HFFc6 (cell line): ENCODE measurements at places on chromosomes 1 and 21. TPM values are rescaled to one million over a fixed set of nuclear protein-coding genes. Genes with fewer than 3 reads are reported as not detected.

Gene E2F2
- 0.83 to 2.2 TPM (median 1.8 TPM) in 3 replicates for total RNA-seq

Gene RGS13
- total RNA-seq: not detected in 3 replicates

Gene DIPK1A
- total RNA-seq: 19.2 and 21.4 TPM in 2 replicates

Gene COA7
- 20.9 and 22.5 TPM in 2 replicates for total RNA-seq

Gene CDA
- 7.4 to 15.4 TPM (median 7.7 TPM) in 3 replicates for total RNA-seq

GRCh38 chr1:164805399-164805798, 246.4 kb downstream of the PBX1 start:
- H3K27me3 ChIP-seq: no peaks in the 10 kb centered on the region; the same call in 1 of the 2 replicates
- H3K4me1 ChIP-seq: peaks cover 15% of the 10 kb centered on the region
- DNase-seq: no peak
- no peak overlapping the region for H3K4me3 ChIP-seq
- H3K27ac ChIP-seq: no peak overlapping the region
- peaks cover 18% of the 10 kb centered on the region for H3K36me3 ChIP-seq

DNA sequence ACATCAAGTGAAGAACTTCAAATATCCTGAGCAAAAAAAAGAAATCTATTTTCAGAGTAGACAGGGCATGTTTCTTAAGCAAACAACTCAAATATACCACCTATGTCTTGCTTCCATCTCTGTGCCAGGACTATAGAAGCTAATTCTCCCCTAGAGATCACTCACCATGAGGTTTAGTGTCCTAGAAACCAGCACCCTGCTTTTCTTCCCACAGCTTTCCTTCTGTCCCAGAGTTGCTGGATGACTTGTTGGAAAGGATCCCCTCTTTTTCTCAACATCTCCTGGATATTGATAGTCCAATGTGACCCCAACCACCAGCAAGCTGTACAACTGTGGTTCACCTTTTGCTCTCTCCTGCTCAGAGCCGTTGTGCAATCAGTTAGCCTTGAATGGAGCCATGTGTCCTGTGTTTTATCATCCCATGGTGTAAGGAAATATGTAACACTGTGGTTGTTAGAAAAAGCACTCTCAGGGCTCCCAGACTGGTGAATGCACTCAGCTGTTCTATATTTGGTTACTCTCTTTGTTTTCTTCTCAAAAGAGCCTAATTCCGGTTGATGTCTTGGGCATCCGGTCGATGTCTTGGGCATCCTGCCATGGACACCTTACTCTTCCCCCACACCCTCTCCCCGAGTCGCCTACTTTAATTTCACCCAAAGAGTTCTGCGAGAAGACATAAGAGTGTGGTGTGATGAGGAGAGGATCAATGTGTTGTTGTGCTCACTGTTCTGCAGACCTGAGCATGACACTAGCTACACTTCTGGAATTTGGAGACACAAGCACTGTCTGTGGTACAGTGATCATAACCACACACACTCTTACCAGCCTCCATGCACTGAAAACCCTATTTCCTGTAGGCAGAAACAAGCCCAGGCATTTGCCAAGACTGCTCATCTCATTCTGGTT, 1.7 kb downstream of the TNFSF4 start:
- no peak overlapping the region; the same call in 1 of the 2 replicates for H3K27ac ChIP-seq
- peaks cover 62% of the 10 kb centered on the region for H3K4me1 ChIP-seq
- H3K27me3 ChIP-seq: peaks cover 2% of the 10 kb centered on the region; the same call in 1 of the 2 replicates
- no peak overlapping the region for H3K4me3 ChIP-seq
- DNase-seq: no peak
- H3K36me3 ChIP-seq: no peaks in the 10 kb centered on the region

DNA sequence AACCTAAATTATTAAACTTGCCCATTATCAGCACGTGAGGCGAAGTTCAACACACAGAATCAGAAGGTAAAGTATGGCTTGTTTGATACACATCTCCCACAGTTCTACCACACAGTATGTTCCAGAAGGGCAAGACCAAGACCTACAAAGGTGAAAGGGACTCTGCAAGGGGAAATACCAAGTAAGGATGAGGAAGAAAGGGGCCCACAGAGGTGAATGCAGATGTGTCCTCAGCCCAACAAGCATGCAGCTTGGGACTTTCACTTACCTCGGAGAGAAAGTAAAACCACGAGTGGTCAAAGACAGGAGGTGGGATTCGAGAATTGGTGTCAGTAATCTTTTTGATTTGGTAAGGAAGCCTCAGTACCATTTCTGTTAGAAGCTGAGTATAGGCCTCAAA, 85.8 kb downstream of the UBR4 start:
- DNase-seq: no peak
- H3K36me3 ChIP-seq: peaks cover 74% of the 10 kb centered on the region
- no peaks in the 10 kb centered on the region; the same call in none of the 2 replicates for H3K27me3 ChIP-seq
- H3K27ac ChIP-seq: 0 out of 2 replicates have a peak overlapping the region, but pooled peaks have one; percentile 7

GRCh38 chr1:31266547-31266946, 26.9 kb upstream of the NKAIN1 start:
- H3K4me1 ChIP-seq: no peaks in the 10 kb centered on the region; the same call in 1 of the 2 replicates
- H3K4me3 ChIP-seq: no peak overlapping the region
- 0 out of 2 replicates have a peak, but pooled peaks cover 5% of the 10 kb centered on the region for H3K27me3 ChIP-seq
- peak; percentile 38 for DNase-seq

DNA sequence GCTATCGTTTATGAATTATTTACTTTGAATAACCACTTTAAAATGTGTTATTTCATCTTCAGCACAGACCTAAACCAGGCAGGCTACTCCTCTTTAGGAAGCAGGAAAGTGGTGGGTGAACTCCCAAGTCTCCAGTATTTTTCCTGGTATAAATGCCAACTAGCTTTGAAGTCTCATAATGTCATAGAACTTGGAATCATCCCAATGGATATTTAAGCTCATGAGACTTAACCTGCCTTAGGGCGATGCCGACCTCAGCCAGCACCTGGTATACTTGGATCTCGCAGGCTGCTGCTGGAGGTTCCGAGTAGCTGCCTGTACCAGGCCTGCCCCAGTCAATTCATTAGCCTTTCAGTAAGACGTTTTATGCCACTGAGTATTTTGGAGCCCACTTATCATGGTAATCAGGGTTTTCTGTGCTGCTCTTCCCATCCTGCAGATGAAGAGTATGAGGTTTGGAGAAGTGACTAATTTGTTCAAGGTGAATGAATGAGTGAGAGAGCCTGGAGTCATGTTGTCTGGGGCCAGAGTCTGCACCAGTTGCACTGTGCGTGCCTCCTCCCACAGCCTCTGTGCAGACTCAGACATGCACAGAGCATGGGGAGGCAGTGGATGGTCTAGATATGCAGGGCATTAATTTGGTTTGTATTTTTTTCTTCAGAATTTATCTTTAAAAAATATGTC, 34.9 kb downstream of the VANGL1 start:
- peak overlapping the region; percentile 12; the same call in 1 of the 2 replicates for H3K27ac ChIP-seq
- peaks cover 11% of the 10 kb centered on the region; the same call in 1 of the 2 replicates for H3K36me3 ChIP-seq
- H3K4me3 ChIP-seq: no peak overlapping the region
- H3K27me3 ChIP-seq: no peaks in the 10 kb centered on the region; the same call in 1 of the 2 replicates
- peaks cover 30% of the 10 kb centered on the region for H3K4me1 ChIP-seq

DNA sequence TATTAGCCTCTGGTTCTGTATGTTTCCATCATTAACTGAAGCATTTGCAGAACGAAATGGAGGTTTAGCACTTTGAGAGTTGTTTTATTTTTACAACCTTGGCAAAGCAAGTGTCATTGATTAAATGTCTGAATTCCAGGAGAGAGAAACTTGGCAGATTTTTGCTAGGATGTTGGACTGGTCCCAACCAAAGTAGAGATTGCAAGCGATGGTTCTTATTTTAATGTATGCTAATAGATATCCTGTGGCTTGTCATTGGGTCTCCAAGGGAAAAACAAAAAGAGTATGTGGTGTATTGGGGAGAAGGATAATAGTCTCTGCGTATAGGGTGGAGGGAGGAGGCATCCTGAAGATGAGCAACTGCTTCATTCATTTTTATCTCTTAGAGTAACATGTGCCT, 457.2 kb upstream of the RUNX1 start:
- peaks cover 61% of the 10 kb centered on the region for H3K4me1 ChIP-seq
- H3K27me3 ChIP-seq: no peaks in the 10 kb centered on the region
- no peak for DNase-seq
- H3K4me3 ChIP-seq: no peak overlapping the region
- H3K27ac ChIP-seq: no peak overlapping the region
- H3K36me3 ChIP-seq: no peaks in the 10 kb centered on the region

DNA sequence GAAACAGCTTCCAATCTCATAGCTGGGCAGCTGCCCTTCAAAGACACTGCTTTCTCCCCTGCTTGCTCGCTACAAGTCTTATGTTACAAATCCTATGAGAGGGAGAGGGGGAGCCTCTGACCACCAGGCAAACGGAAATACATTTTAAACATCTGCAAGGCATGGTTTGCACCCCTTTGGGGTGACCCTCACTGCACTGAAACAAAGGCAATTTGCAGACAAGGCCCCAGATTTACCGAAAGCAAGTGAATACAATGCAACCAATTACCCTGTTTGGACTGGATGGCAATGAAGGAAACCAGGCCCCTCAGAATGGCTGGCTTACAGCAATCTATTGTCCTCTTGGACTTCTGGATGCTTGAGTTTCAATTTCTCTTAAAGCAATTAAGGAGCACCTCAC, 11.8 kb upstream of the ATP13A2 start:
- H3K27ac ChIP-seq: no peak overlapping the region
- H3K4me3 ChIP-seq: no peak overlapping the region
- H3K27me3 ChIP-seq: no peaks in the 10 kb centered on the region
- no peak for DNase-seq

DNA sequence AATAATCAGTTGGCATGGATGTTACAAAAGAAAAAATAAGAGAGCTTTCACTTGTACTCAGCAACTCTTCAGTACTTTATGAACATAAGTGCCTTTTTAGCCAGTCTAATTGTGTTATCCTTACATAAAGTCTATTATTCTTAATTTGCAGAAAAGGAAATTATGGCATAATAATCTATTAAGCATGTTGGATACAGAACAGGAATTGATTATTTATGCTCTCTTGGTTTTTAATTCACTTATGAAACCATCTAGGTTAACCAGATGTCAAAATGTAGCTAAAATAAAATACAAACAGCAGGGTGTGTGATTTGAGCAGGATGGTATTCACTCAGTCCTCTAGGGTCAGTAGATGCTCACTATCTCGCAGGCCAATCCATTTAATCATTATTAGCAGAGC, 79.7 kb downstream of the PLPPR5 start:
- H3K27me3 ChIP-seq: no peaks in the 10 kb centered on the region
- no peak overlapping the region for H3K4me3 ChIP-seq
- peaks cover 55% of the 10 kb centered on the region for H3K4me1 ChIP-seq
- no peak overlapping the region; the same call in 1 of the 2 replicates for H3K27ac ChIP-seq
- peak; percentile 8 for DNase-seq

DNA sequence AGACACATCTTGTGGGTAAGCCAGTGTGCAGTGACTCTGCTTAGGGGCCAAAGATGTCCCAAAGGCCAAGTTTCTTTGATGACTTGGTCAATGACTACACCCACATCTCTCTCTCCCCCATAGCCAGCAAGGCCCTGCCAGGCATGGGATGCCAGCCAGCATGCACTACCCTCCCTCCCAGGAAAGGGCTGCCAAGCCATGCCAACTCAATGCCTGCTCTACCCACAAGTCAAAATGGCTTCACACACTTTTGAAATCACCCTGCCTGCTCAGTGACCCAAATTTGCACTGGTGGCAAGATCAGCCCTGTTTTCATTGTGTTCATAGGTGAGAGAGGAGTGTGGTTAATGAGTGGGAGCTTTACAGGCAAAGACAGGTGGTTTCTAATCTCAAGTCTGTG, 112.5 kb downstream of the MATN1 start:
- H3K36me3 ChIP-seq: no peaks in the 10 kb centered on the region
- peaks cover 15% of the 10 kb centered on the region for H3K27me3 ChIP-seq
- no peaks in the 10 kb centered on the region for H3K4me1 ChIP-seq
- no peak overlapping the region for H3K27ac ChIP-seq
